Astrocyte of the hippocampus (primary cell): ENCODE measurements at places on chromosomes 5 and 9.

- no peak for DNase-seq
These were observed 12.2 kb downstream of the IL9 start for GRCh38 chr5:135883441-135883840.

DNA sequence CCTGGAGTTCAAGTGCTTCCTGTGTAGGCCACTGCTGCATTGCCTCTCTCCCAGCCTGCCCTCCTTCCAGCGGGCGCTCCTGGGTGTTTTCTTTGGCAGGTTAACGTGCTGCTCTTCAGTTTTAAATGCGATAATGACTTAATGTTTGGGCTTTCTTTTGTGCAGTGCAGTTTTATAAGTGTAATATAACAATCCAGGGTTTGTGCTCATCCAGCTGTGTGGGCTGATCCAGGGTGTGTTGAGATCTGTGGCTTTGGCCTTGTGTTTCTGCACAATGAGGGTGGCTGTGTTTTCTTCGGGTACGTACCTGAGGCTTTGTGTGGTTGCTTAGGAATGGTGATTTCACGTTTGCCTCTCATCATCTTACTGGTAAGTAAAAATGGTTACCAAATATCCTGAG is 50.6 kb downstream of the PCSK5 start:
- peak; percentile 82 for DNase-seq

- DNase-seq, result no peak
These were observed 235.5 kb downstream of the SLIT3 start for GRCh38 chr5:169065400-169065799.

- DNase-seq, result peak; percentile 74
These were observed 76.8 kb upstream of the ANKH start for GRCh38 chr5:14948383-14948782.

DNA sequence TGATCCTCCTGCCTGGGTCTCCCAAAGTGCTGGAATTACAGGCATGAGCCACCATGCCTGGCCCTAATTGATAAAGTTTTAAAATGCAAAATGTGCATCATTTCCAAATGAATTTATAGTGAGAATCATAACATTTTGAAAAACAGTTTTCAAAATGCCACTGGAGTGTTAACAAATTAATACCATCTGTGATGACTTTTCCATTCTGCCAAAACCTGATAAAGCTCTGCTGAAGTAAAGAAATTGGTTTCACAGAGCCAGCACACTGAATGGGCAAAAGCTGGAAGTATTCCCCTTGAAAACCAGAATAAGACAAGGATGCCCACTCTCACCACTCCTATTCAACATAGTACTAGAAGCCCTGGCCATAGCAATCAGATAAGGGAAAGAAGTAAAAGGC is 89.6 kb downstream of the MUSK start:
- DNase-seq, result no peak

- DNase-seq, result no peak
These were observed 816.1 kb downstream of the TLE4 start for GRCh38 chr9:80387828-80388227.

- no peak for DNase-seq
These were observed 31.6 kb downstream of the DAP start for GRCh38 chr5:10729320-10730042.

GRCh38 chr9:134321946-134322741 is 4.1 kb upstream of the RXRA start:
- DNase-seq, result no peak

- peak; percentile 80 for DNase-seq
These were observed 938 bp downstream of the NINJ1 start for GRCh38 chr9:93132946-93133680.

GRCh38 chr5:42555010-42555409 is 131.8 kb downstream of the GHR start:
- DNase-seq, result no peak

- peak; percentile 60 for DNase-seq
These were observed 56.2 kb downstream of the CTNNA1 start for GRCh38 chr5:138809391-138809790.

DNA sequence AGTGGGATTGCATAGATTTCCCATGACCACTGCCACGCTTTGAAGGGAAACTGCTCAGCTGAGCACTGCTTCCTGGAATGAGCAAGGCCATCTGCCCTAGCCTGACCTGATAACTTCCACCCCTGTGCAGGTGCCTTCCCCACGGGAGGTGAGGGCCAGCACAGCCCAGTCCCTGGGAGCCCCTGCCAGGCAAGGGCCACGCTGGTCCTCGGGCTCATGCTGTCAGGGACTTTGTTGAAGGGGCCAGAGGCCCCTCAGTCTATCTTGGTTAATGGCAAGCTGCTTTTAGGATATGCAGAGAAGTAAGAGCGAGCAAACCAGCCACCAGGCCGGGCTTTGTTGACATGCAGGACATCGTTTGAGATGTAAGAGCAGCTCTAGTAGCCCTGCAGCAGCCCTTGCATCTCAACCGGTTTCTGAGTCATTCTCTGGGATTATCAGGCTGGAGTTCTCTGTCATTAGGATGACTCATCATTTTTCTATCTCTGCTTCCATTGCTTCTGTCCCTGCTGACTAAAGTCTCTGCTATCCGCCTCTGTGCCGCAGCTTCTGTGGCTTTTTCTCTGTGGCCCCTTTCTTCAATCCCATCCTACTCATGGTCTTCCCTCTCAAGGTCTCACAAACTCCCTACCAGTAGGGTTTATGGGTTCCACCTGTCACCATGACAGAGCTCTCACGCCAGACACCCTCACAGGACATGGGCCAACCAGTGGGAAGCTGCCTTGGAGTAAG is 30.6 kb upstream of the IQGAP2 start:
- DNase-seq, result peak; percentile 84

- DNase-seq, result no peak
These were observed 19.5 kb downstream of the DCAF10 start for GRCh38 chr9:37820142-37820541.

DNA sequence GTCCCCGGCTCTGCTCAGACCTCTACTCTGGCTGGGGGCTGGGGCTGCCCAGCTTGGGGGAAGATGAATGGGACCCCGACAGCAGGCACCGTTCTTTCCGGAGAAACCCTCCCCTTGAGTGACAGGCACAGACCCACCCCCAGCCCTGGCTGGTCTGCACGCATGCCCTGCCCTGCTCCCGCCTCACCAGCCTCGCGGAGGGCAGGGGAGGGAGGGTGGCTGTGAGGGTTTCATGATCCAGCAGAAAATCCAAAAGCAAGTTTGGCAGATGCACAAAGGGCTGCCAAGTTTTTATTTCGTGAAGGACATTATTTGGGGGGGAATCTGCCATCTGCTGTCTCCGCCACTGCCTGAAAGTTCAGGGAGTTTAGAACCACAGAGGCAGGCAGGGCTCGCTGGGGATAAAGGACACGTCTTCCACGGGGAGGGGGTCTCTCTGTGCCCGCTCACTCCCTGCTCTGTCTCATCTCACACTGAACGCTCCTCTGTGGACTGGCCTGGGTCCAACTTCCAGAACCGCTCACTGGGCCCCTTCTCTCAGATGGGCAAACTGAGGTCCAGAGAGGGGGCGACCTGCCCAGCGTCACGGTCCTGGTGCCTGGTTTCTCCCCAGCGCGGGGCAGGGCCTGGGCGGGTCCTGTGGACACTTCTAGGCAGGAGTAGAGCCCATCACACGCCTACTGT is 92.9 kb downstream of the RXRA start:
- no peak for DNase-seq

- no peak for DNase-seq
These were observed 170.0 kb downstream of the CACNA1B start for GRCh38 chr9:138047469-138048040.

- DNase-seq, result peak; percentile 57
These were observed 189.6 kb downstream of the NR3C1 start for GRCh38 chr5:143213851-143214363.

- DNase-seq, result no peak
These were observed 367.7 kb downstream of the CDK5RAP2 start for GRCh38 chr9:120212153-120212852.

GRCh38 chr5:172953776-172954675 is 5.2 kb upstream of the RPL26L1 start:
- DNase-seq, result peak; percentile 75

- peak; percentile 64 for DNase-seq
These were observed 1.3 kb downstream of the CD74 start for GRCh38 chr5:150411245-150411979.

DNA sequence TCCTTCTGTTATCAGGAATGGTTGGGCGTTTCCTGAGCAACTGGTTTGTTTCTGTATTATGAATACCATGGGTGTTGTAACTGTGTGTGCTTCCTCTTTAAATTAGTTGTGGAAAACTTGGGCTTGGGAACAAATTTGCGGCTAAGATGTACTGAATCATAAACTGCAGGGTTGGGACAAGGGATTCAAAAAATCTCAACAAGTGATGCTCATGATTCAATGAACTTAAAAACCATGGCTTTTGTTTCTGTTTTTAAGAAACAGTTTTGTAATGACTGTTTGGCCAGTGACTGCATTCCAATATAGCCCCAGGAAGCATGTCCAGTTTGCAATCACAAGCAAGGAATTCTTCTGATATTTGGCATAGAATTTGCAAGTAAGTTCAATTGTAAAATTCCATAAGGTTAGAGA is 657.5 kb upstream of the WWC1 start:
- peak; percentile 85 for DNase-seq

DNA sequence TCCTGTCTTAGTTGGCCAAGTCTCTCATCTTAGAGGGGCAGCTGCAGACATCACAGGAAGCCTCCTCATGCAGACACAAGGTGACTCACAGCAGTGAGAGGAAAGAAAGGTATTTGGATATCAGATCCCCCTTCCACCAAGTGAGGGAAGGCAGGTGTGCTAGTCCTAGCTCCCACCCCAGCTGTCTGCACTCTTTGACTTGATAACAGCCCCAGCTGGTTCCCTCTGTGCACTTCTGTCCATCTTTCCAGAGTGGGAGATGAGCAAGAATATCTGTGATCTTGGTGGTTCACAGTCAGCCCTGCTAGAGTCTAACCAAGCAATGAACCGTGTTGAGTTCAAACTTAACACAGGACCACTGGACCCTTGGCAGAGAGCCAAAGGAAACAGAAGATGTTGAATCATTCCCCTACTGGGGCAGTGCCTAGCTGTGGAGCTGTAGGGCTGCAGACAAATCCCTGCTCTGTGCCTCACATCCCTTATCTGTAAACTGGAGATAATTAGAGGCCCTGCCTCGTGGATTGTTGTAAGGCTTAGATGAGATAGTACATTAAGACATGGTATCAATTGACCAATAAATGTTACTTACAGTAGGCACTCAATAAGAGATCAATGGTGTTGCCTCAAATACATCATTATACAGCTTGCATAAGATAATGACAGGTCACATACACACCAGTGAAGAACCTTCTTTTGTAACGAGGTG is 39.1 kb downstream of the SH3RF2 start:
- peak; percentile 92 for DNase-seq

- DNase-seq, result no peak
These were observed 14.7 kb downstream of the FBP1 start for GRCh38 chr9:94624629-94625028.

GRCh38 chr9:36407122-36407723 is 7.2 kb upstream of the RNF38 start:
- peak; percentile 75 for DNase-seq

- DNase-seq, result peak; percentile 42
These were observed 87.2 kb upstream of the CDH6 start for GRCh38 chr5:31106278-31106677.

GRCh38 chr5:103532086-103532734 is 30.4 kb downstream of the NUDT12 start:
- DNase-seq, result no peak

- DNase-seq, result no peak
These were observed 26.2 kb downstream of the SHB start for GRCh38 chr9:38042626-38043357.

- peak; percentile 82 for DNase-seq
These were observed 45.9 kb downstream of the RANBP17 start for GRCh38 chr5:170907758-170908157.

DNA sequence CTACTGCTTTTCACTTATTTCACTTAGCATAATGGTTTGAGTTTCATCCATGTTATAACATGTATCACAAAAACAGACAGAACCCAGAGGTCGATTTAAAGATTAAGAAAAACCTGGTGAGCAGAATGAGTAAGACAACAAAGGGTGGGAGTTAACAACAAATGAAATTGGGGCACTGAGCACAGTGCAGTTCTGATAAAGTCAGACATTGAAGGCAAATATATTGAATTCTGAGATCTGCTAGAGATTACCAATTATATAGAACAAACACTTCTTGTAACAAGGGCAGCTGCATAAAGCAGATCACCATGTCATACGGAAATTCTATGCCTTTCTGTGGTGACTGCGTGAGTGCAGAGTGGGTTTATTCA is 517.3 kb upstream of the RORB start:
- DNase-seq, result no peak

- DNase-seq, result no peak
These were observed 322.3 kb upstream of the CDH6 start for GRCh38 chr5:30871196-30871595.

DNA sequence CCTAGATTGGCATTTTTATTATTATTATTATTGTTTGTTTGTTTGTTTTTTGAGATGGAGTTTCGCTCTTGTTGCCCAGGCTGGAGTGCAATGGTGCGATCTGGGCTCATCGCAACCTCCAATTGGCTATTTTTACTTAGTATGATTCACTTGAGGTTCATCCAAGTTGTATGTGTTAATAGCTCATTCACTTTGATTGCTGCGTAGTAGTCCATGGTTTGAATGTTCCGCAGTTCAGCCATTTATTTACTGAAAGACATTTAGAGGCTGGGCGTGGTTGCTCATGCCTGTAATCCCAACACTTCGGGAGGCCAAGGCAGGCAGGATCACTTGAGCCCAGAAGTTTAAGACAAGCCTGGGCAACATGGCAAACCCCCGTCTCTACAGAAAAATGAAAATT is 22.6 kb upstream of the MELK start:
- DNase-seq, result no peak
